HFF-Myc (cell line): ENCODE measurements at places on chromosomes 16 and 17.

DNA sequence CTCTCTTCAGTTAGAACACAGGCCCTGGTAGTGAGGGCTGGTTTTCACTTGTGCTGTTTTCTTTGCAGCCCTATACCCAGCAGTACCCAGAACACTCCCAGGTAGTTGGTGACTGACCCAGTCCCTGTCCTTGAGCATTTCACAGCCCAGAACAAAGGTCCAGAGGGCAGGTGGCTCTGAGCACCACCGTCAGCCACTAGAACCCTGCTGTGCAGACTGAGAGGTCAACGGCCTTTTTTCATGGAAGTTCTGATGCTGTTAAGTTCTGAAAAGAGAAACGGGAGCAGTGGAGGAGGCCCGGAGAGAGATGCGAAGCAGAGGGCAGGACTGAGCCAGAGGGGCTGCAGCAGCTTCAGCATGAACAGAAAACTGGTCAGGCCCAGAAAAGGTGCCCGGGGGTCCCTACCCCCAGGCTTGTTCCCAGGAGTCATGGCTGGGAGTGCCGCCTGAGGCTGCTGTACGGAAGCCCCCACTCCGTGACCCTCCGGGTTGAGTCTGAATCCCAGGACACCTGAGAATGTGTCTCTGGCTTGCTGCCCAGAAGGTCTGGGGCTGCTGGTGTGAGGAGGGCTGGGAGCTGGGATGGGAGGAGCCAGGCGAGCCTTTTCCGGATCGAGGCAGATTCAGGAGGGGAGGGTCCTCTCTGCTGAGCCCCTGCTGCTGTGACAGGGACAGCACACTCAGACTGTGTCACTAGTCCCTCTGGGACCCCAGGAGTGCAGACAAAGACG, 8.7 kb downstream of the ZNF276 start:
- DNase-seq, result no peak

DNA sequence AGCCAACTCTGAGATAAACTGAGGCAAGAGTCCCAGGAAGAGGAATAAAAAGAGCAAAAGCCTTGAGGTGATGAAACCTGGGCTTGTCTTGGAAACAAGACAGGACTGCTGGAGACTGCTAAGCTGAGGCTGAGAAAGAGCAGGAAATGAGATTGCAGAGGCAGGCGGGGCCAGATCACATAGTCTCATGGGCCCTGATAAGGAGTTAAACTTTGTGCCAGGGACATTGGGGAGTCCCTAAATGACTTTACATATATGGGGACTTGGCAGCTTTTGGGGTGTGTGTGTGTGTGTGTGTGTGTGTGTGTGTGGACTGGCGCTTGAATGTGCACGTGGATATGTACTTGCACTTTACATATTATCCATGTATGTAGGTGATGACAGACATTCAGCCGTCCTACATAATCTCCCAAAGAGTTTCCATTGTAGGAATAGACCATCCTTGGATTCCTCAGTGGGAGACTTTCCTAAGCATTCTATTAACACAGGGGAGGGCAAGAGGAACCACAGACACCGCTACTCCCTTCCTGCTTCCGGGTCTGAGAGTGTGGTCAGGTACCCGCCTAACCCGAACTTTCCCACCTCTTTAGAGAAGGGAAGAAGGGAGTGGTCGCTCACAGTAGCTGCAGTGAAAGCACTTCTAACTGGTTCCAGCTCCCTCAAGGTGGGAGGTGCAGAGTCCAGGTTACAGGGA, 123.1 kb downstream of the LYRM1 start:
- DNase-seq, result no peak

- no peak for DNase-seq
Observed at GRCh38 chr17:28325211-28325610, 6.2 kb downstream of the TMEM97 start.

DNA sequence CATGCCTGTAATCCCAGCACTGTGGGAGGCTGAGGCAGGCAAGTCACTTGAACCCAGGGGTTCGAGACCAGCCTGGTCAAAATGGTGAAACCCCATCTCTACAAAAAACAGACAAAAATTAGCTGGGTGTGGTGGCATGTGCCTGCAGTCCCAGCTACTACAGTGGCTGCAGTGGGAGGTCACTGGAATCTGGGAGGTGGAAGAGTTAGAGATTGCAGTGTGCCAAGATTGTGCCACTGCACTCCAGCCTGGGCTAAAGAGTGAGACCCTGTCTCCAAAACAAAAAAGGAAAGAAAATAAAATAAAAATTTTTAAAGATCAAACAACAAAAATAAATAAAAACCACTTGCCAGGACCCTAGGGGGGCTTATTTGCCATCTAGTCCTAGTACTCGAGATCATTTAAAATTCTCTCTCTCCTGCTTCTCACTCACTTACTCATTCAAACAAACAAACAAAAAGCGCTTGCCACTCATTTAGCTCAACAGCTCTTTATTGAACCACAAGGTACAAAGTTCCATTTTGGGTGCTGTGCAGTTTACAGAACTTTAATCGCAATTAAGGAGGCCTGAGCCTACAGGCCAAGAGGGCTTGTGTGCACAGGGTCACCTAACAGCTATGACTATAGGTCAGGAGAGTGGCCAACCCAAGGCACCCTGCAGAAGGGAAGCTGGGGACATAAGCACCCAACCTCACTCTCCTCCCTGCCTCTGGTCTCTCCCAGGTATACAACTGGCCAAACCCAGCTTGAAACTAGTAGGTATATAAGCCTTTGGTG, 4.4 kb downstream of the CHD9NB start:
- DNase-seq, result no peak

DNA sequence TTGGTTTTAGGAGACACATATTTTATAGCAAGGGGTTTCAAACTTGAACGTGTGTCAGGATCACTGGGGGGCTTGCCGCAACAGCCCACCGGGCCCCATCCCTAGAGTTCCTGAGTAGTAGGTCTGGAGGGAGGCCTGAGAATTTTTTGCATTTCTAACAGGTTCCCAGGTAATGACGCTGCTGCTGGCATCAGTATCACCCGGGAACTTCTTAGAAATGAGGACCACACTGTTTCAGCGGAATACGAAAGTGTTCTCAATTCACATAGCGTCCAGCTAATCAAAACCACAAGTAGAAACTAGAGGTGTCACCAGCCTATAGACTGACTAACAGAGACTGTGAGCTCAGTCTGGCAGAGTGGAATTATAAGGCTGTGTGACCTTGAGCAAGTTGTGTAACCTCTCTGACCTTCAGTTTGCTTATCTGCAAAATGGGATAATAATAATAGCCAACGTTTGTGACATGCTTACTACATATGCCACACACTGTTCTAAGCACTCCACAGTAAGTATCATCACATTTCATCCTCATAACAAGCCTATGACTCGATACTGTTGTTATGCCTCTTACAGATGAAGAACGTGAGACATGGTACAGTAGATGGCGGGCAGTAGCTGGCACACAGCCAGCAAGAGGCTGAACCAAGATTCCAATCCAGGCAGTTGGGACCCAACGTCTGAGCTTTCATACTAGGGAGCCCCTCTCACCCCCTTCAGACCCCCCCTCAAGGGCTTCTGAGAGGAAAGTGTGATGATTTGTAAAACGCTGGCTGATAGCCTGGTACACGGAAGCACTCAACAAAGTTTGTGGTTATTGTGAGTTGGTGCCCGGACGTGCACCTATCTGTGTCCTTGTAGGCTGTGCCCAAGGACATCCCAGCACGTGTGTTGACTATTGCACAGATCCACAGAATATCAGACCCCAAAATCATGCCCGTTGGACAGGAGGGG, 4.6 kb upstream of the ICAM2 start:
- DNase-seq, result no peak

GRCh38 chr16:82016263-82016662, 5.0 kb upstream of the SDR42E1 start:
- no peak for DNase-seq

- DNase-seq, result no peak
Observed at GRCh38 chr17:7119314-7119713, 4.7 kb upstream of the ASGR2 start.

- DNase-seq, result no peak
Observed at GRCh38 chr16:7938175-7938574, 605.5 kb downstream of the RBFOX1 start.

GRCh38 chr16:1532771-1533170, 695 bp upstream of the TMEM204 start:
- no peak for DNase-seq

DNA sequence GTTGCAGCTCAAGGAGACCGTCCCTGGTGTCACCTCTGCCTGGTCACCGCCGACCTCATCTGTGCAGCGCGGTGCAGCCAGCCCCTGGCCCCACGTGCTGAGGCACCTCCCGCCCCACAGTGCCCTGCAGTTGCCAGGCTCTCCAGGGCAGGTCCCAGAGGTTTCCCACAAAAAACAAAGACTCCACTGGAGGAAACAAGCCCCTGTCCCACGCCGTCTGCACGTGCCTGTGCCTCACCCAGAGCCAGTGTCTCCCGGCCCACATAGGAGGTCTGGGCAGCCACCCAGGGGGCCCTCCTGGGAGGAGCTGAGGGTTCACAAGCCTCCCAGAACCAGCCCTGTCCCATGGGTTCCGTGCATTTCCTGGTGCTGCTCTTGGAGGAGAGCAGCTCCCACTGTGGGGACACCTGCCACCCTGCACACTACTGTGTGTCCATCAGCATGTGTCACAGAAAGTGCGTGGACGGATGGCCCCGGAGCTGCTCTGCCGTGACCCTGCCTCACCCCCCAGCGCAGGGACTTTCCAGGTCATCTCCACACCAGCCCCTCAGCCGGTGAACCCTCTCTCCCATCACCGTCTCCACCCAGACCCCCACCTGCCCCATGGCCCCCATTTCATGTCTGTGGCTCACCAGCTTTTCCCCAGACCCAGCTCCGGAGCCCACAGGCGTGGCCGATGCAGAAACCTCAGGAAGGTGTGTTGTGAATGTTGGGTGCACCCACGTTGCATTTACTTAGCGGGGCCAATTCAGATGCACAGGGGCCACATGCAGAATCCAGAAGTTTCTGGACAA, 17.0 kb upstream of the CDH15 start:
- DNase-seq, result no peak

DNA sequence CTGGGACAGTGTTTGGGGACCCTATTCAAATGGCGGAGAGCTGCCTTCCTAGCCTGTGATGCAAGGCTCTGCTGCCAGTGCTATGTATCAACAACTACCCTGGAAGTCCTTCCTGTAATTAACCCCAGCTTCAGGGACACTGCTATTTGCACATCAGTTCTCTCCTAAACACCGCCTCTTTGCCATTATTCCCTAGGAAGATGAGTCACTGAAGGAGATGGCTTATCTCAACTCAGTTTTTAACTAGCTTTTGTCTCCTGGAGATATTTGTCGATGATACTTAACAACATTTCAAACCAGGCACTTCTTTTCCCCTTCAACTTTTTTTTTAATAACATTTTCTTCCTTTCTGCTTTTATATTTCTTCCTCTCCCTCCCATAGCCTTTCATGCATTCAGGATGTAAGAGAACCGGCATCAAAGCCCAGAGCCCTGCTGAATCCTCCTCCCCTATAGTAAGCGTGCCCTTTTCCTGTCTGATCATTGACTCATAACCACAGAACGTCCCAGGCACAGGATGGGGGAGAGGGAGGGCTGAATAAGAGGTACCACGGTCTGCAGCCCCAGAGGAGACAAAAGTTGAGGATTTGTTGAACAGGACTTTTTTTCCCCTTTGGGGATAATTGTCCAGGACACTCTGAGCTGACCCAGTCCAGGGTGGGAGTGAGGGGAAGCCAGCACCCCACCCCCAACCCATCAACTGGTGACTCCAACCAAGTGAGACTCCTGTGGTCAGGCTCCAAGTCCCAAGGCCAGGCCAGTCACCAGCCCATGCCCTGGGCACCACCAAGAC, 387.8 kb upstream of the SALL1 start:
- peak; percentile 86 for DNase-seq

DNA sequence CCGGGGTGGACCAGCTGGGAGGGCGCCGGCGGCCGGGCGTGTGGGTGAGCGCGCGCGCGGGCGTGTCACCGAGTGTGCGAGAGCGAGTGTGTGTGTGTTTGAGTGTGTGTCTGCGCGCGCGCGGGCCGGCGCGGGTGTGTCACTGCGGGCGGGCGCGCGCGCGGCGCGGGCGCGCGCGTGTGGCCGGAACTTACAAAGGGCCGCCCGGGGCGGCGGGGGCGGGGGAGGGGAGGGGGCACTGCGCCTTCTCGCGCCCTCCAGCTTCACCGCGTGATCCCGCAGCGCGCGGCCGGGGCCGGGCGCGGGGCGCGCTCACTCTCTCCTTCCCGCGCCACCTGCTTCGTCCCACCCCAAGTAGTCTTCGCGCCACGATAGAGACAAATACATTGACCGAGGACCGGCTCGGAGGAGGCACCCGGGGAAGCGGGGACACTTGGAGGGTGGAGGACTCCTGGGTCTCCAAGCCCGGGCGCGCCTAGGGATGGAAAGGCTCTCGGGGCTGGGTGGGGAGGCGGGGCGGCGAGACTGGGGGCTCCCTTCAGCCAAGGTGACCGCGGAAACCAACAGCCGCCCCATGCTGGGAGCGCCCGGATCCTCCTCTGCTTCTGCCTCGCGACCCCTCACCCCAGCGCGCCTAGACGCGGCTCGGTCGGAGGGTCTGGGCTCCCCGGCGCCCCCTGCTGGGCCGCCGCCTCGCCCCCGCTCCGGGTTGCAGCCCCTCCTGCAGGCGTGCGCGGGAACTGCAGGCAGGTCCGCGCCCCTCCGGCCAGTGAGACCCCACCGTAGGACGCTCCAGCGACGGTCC, at the start of gene SRCIN1:
TSS of gene SRCIN1 (minus strand) at position 112 of the 805 bp plus-strand sequence. CDS start 247 bp downstream, outside the sequence.
- DNase-seq, result no peak

DNA sequence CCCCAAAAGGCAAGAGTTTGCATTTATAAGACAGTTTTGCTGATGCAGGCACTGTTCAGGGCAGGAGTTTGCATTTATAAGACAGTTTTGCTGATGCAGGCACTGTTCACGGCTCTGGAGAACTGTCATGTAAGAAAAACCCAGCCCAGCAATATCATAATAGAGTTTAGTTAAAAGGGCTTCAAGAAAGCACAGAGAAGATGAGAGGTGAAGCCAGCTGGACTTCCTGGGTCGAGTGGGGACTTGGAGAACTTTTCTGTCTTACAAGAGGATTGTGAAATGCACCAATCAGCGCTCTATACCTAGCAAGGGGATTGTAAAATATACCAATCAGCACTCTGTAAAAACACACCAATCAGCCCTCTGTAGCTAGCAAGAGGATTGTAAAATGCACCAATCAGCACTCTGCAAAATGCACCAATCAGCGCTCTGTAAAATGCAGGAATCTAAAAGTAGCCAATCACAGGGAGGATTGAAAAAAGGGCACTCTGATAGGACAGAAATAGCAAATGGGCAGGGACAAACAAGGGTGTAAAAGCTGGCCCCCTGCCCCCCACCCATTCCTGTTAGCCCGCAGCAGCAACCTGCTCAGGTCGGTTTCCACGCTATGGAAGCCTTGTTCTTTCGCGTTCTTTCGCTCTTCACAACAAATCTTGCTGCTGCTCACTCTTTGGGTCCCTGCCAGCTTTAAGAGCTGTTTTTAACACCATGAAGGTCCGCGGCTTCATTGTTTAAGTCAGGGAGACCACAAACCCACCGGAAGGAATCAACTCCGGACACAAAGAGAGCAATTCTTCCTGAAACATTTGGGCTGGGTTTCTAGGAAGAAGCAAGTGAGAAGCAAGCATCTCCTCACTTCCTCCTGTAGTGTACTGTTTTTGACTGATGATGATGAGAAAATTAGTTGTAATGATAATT, 1.8 kb upstream of the CBX1 start:
- DNase-seq, result no peak

DNA sequence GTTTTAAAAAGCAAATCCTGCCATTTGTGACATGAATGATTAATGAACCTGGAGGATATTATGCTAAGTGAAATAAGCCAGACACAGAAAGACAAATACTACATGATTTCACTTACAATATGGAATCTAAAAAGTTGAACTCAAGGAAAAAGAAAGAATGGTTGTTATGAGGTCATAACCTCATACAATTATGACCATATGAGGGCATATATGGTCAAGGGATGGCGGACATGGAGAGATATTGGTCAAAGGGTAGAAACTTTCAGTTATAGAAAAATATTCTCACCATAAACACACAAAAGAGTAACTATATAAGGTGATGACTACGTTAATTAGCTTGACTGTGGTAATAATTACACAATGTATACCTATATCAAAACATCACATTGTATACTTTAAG, 56.5 kb downstream of the MYO1D start:
- no peak for DNase-seq
